Stimulated activated CD8-positive, alpha-beta memory T cell treated with anti-CD3 and anti-CD28 coated beads, Interleukin-15, amount 100 ng/mL, for 1 hour (primary cell): ENCODE measurements at places on chromosomes 5 and 9.

GRCh38 chr5:71993600-71993999 lies 113.7 kb upstream of the MAP1B start:
- no peak for DNase-seq

DNA sequence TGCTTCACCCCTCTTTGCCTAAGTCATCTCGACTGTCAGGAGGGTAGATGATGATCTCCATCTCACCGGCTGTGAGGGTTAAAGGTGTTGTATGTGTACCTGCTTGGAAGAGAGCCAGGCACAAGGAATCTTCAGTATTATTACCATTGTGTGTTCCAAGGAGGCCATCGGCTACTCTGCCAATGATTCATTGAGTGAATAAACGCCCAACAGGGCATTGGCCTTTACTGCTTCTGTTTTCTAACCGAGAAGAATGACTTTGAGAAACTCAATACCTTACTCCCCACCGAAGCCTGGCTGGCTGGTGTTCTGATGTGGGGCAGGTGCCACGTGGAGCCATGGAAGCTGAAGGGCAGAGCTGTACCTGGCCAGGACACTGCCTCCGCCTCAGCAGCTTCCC lies 228.8 kb downstream of the SNX18 start:
- no peak for DNase-seq

DNA sequence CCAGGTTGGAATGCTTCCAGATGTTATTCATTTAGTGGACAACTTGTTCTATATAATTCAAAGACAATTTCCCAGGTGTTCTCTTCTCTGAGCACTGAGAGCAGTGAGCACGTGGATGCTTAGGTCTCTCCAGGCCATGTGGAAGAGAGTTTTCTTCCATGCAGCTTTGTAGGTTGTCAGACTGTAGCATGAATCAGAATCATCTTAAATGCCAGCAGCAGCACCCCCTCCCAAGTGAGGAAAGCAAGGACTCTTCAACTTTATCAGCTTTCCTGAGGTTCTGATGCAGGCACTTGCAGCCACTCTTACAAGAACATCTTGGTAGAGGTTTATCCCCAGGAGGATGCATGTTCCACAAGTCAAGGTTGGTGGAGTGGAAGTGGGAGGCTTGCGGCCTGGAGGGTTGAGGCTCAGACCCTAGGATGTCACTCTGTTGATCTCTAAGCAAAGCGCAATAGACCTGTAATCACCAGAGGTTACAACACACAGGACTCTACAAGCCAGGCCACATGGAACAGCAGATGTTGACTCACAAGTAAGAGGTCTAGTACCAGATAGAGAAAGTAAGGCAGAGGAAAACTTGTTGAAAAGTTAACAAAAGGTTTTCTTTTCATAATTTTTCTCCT lies 47.7 kb downstream of the UGCG start:
- DNase-seq = no peak

- DNase-seq = no peak
Measured at GRCh38 chr5:56262279-56262678, 29.1 kb upstream of the ANKRD55 start.

DNA sequence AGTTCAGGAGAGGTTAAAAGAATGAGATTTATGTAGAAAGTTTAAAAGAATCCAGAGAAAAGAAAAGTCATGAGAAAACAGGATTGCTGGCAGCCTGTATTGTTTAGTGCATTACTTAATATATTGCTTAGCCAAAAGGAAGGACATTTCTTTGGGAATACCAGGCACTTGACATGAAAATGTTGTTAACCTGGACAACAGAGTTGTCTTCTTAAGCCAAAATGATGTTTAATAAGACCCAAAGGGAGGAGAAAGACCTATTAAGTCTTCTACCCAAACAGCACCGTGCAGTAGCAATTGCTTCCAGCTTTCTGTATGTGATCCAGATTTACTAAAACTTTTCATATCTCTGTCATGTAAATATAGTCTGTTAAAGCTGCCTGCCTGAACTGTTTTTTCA lies 74.0 kb upstream of the PRLR start:
- DNase-seq = no peak

GRCh38 chr5:153480401-153480800 lies 10.1 kb upstream of the GRIA1 start:
- no peak for DNase-seq

GRCh38 chr5:24059006-24059405 lies 551.6 kb downstream of the PRDM9 start:
- DNase-seq = no peak

DNA sequence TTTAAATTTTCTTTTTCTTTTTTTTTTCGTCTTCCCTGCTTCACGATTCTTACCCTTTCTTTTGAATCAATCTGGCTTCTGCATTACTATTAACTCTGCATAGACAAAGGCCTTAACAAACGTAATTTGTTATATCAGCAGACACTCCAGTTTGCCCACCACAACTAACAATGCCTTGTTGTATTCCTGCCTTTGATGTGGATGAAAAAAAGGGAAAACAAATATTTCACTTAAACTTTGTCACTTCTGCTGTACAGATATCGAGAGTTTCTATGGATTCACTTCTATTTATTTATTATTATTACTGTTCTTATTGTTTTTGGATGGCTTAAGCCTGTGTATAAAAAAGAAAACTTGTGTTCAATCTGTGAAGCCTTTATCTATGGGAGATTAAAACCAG lies 352.2 kb downstream of the NTRK2 start:
- DNase-seq = no peak

- DNase-seq = no peak
Measured at GRCh38 chr9:68895741-68896478, 118.0 kb downstream of the PRKACG start.

- DNase-seq = no peak
Measured at GRCh38 chr5:37662789-37663485, 176.9 kb downstream of the GDNF start.

DNA sequence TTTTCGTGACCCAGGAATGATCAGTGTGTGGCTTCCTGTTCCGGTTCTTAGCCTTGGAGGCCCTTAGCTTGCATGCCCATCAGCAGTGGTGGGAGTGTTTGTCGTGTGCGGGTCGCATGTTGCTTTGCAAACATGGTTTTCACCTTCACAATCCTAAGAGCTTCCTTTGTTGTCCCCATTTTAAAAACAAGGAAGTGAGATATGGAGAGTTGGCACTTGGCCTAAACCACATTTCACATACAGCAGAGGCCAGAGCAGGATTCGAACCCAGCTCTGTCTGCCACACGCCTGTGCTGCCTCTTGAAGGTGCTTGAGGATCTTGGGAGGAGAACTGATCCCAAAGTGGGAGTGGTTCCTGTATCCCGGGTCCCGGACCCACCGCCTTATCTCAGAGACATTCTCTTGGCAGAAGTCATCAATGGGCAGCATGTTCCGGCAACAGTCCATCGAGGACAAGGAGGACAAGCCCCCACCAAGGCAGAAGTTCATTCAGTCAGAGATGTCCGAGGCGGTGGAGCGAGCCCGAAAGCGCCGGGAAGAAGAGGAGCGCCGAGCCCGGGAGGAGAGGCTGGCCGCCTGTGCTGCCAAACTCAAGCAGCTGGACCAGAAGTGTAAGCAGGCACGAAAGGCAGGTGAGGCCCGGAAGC lies 38.2 kb upstream of the POMT1 start:
- no peak for DNase-seq

- no peak for DNase-seq
Measured at GRCh38 chr9:87107072-87107471, 159.8 kb upstream of the GAS1 start.

- DNase-seq = no peak
Measured at GRCh38 chr5:138752341-138752950, 779 bp upstream of the CTNNA1 start.

DNA sequence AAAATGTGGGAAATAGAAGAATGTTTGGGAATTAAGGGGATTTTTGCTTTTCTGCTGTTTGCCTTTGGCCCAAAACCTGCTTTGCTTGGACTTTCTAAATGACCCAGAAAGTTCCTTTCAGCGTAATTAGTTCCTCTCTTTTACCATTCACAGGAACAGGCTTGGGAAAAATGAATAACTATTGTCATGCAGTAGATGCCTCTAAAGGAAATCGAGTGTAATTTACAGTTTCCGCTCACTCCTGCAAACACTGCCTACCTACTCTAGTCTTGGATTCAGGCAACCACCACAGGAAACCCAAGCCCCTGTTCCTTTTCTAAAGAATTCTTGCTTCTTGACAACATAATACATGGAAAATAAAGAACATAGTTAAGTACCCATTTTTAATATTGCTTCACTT lies 25.0 kb downstream of the TTC23L start:
- DNase-seq = no peak

DNA sequence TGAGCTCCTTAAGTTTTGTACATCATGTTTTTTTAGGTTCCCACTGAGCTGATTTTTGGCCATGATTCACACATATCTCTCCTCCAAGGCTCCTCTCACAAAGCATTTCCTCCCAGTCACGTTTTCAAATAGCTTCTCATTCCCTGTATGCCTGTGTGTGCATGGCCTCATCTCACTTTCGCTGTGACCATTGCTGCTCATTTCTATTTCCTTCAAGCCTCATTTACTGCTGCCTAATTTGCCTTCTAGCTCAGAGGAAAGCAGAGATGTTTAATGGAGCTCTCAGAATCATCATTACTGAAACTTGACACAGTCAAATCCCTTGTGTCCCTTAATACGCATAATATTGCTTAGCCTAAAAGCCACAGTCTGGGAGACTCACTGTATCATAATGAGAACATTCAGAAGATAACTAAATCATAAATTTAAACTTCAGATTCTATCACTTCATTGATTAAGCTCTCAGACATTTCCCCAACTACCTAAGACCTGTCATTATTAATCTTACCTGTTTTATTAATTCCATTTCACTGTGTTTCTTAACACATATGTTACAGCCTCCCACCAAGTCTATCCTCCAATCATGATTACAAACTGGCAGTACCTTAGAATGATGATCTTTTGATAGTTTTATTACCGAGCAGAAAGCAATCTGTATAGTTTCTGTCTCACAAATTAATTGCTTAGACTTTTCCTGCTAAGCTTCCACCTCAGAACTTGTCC lies 278.3 kb upstream of the PTGER4 start:
- no peak for DNase-seq

- DNase-seq = no peak
Measured at GRCh38 chr9:137305060-137305797, 3.2 kb upstream of the NRARP start.

DNA sequence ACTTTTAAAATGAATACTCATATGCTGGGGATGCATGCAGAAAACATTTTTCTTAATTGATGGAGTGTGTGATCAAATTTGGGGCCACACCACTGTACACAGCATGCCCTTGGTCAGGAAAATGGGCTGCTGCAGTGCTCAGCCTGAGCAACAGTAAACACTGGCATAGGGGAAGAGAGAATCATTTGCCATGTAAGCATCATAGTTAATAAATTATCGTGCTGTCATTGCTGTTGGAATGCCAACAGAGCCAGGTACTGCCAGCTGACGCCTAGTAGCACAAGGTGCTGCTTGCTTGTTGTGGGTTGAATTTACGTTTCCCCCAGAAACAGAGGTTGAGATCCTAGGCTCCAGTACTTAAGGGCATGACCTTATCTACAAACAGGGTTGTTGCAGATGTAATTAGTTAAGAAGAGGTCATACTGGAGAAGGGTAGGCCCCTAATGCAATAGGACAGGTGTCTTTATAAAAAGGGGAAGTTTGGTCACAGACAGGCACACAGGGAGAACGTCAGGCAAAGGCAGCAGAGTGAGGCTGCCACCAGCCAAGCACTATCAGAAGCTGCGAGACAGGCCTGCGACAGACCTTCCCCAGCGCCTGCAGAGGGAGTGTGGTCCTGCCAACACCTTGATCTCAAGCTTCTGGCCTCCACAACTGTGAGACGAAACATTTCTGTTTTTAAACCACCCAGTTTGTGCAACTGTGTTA lies 25.3 kb downstream of the DAP start:
- DNase-seq = no peak

DNA sequence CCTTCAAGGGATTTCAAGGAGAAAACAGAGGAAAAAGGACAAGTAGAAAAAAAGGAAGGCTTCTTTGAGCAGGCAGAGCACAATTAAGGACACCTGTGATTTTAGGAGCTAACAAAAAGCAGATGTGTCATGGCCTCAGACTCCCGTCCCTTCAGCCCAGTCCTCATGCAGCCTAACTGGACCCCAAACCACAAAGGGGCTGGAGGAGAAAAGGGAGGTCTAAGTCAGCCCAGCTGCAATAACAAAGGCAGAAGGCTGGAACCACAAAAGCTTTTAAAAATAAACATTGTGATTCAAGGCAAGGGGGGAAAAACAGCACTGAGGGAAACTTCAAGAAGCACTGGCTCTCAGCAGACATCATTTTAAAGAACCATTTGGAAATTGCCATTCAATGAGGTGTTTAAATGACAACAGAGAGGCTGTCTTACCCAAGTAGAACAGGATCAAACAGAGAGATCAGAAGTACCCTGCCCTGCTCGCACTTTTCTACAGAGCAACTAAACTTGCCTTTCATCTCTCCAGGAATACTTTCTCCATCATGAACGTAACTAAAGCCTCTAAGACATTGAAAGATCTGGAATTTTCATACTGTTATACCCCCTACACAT lies 89.3 kb downstream of the SEMA5A start:
- DNase-seq = no peak

DNA sequence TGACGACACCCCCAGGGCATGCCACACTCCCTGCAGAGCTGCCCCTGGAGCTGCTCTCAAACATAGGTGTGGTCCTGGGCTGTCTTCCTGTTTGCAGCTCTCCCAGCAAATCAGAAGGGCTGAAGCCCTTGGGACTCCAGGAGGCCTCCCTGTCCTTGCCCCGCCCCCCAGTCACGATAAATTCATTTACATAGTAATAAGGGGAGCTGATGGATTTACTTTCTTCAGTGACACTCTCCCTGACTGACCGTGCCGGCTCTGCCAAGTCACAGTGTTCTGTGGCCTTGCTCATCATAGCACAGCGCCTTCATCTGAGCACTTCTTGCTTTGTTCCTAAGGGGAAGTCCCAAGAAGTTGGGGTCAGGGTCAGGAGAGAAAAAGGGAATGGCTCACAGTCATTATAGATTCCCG lies 121.4 kb downstream of the ENC1 start:
- DNase-seq = no peak

GRCh38 chr5:141641634-141642267 lies 5.0 kb downstream of the RELL2 start:
- no peak for DNase-seq

DNA sequence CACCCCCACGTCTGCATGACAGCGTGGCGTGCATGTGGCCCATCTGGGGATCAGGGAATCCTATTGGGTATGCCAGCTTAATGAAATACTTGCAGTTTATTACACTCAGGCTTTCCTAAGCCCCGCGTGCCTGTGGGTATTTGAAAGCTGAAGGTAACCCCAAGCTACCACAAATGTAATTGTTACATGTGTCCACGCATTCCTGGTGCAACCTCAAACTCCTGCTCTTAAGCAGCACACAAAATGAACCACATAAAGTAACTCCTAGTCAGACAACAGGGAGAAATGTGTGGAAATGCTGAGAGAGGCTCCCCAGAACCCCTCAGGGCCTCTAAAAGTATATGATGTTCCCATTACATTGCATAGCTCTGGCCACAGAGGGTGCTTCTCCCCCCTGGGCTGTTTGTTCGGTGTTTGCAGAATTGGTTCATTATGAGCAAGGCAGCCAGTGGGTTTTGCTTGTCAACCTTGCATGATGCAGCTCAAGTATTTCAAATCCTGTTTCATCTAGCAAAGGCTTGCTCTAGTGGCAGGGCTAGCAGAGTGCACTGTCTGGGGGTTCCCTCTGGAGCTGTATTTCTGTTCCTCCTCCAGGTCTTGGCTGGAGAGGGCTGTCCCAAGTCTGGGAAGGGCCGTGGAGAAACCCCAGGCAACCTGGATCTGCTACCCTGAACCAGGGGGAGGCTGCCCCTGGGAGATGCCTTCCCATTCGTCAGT lies 1.8 kb upstream of the DCANP1 start:
- no peak for DNase-seq

GRCh38 chr9:90969021-90969675 lies 167.5 kb downstream of the SYK start:
- DNase-seq = no peak
